ENCODE measurements at places on chromosomes 1 and 21.

DNA sequence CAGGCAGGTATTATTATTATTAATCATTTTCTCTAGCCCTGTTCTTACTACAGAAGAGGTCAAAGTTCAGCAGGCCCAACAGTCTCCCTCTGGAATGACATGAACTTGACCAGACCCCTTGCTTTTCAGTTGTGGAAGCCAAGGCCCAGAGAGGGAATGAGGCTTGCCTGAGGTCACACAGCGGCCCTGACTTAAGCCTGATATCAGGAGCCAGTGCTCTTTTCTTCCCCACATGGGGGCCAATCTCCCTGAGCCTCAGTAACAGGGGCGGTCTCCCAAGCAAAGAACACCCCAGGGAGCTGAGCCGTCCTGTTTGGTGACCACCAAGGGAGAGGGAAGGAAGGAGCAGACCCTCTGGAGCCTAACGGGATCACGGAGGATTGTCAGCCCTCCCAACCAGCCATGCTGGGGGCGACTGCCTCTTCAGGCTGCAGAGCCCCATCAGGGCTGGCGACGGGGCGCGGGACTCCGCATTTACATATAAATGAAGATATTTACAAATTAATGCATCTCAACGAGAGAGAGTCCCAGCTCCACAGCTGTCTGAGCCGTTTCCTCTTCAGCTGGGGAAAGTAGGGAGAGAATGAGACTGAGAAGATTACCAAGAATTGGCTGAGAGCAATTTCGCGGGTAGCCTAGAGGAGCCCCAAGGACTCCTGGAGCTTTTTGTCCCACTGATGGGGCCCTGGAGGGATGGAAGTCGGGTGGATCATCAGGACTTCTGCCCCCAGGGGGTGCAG, 186.1 kb upstream of the KLHDC7A start:
- no peak for DNase-seq

DNA sequence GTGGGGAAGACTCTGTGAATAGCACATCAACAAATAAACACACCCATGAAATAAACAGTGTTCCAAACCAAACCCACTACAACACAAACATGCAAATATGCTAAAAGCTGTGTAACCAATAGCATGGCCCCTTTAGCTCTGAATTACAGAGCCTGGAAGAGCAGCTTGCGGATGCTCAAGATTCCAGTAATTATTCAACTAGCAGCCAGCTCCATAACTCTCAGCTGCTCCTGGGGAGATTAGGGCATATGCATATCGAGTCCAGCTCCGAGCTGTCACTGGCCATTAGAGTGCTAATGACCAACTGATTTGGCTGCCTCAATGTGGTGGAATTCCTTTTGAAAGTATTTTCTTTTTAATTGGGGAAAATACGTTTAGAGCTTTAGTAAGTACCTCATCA, 207.1 kb downstream of the HHAT start:
- DNase-seq, result no peak

GRCh38 chr1:66787641-66788040, 13.4 kb downstream of the INSL5 start:
- no peak for DNase-seq

- no peak for DNase-seq
Measured at GRCh38 chr1:1051127-1051810, 22.8 kb downstream of the RNF223 start.

DNA sequence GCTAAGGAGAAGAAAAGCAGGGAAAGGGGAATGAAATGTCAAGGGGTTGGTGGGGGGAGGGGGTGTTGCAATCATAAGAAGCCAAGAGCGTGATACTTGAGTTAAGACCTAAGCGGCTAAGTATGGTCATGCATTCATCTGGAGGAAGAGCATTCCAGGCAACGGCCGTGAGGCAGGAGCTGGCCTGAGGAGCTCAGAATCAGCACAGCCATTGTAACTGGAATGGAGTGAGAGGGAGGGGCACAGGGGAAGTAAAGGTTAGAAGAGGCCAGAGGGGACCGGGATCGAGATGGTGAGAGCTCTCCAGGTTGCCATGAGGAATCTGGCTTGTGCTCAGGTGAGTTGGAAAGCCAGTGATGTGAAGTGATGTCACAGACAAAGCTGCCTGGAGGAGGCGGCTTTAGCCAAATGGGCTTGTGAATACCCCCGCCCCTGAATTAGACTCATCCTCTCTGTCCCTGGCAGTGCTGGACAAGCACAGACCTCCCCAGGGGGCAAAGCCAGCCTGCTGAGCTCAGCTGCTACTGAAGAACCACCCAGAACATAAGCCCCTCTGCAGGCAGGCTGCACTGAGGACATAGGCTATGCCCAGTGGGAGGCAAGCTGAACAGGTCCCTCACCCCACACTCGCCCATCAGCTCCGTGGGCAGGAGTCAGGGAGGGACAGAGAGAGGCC, 61.1 kb upstream of the LAPTM5 start:
- no peak for DNase-seq

GRCh38 chr1:1160281-1160930, 13.3 kb upstream of the TTLL10 start:
- no peak for DNase-seq

GRCh38 chr21:45139473-45139872, 65.1 kb downstream of the ADARB1 start:
- no peak for DNase-seq

DNA sequence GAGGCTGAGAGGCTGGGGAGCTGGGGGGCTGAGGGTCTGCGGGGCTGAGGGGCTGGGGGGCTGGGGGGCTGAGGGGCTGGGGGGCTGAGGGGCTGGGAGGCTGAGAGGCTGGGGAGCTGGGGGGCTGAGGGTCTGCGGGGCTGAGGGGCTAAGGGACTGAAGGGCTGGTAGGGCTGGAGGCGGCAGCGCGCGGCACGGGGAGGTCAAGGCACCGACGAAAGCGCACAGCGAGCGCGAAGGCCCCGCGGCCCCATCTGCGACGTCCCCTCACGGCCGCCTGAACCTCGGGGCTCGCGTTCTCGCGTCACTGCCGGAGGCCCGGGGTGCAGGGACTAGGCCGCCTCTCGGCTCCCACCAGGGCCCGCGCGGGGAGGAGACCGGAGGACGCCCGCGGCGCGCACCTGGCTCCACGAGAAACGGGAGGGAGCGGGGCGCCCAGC, 356 bp downstream of the INTS11 start:
- DNase-seq, result no peak

DNA sequence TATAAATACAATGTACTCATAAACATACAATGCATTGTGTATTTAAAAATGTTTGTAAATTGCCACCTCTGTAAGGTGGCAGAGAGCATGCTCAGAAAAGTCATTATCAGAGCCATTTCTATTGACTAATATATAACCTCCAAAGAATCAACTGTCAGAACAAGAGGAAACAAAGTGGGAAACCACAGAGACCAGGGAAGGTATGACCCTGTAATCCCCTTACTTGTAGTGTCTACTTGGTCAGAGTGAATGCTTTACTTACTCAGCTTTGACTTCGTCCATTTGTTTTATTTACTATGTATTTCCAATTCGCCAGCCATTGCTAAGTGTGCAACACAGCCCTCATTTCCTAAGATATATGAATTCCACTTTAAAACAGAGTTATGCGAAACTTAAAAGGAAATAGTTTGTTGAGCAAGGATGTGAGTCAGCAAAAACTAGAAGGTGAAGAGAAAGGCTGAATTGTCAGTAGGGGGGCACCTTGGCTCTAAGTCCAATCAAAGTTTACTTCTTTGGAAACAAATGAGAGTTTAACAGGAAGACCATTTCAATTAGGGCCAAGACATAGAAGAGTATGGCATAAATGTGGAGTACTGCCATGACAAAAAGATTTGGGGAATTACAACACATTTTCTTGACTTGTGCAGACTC, 671.7 kb upstream of the PTBP2 start:
- peak; percentile 61 for DNase-seq

DNA sequence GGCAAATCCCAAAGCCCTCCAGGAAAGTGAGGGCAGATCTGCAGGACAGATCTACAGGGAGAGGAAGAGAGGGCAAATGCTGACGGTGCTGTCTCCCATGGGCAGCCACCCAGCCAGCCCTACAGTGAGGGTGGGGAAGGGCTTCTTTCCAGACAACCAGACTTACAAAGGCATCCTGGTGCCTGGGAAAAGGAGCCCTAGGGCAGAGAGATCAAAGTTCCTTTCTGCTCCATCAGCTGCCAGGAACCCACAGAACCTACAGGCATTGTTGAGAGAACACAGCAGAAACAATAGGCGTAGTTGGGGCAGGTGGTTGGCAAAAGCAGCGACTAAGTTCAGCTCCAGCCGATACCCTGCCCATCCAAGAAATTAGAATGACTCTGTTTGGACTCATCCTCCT, 332.4 kb downstream of the KCNH1 start:
- DNase-seq, result no peak

- peak; percentile 78 for DNase-seq
Measured at GRCh38 chr1:202192770-202193613, 607 bp upstream of the LGR6 start.

GRCh38 chr1:45051005-45051772, 39.1 kb downstream of the UROD start:
- DNase-seq, result no peak

DNA sequence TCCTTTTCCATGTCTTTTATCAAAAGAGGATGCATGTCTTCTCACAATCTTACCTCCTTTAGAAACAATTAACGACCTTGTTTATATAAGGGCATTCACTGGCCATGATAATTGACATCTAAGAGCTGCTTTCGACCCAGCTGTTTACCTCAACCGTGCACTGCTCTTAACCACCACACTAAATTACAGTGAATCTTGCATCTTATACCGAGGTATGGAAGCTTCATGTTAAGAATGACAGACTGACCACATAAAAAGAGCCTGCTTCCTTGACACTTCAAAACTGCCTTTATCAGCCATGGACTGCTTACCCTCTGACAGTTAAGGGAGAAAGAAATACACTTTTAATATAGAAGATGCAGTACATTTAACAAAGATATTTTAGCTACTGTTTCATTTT, 301.7 kb upstream of the LYPLAL1 start:
- no peak for DNase-seq

GRCh38 chr1:165316153-165316772, 40.3 kb downstream of the LMX1A start:
- DNase-seq, result no peak

GRCh38 chr1:51288578-51288977, 41.8 kb downstream of the TTC39A start:
- no peak for DNase-seq

DNA sequence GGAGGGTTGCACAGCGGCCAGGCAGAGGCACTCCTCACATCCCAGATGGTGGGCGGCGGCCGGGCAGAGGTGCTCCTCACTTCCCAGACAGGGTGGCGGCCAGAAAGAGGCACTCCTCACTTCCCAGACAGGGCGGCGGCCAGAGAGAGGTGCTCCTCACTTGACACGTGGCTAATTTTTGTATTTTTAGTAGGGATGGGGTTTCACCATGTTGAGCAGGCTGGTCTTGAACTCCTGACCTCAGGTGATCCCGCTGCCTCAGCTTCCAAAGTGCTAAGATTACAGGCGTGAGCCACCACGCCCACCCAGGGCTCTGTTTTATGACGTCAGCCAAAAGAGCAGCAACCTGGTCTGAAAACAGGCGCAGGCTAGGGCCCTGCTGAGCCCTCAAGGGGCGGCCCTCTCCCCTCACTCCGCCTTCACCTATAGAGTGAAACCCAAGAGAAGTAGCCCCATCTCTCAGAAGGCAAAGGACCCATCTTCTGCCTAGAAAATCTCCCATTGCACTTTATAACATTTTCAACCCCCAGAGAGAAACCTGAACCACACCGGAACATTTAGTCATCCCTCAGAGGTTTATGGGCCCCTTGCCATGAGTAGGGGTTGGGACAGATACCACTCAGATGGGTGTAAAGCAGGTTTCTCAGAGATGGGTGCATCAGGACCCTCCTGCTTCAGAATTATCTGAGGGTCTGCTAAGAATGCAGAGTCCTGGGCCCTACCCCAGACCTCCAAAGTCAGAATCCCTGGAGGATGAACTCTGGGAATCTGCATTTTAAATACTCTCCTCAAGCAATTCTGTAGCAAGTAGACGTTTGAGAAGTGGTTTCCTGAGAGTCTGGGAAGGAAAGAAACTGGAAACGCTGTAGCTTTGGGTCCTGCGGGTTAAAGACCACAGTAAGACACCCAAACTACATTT, 40.8 kb downstream of the CDK18 start:
- DNase-seq, result no peak

GRCh38 chr1:9289711-9290485, 2.8 kb upstream of the SPSB1 start:
- peak; percentile 55 for DNase-seq

- DNase-seq, result peak; percentile 28
Measured at GRCh38 chr1:47351305-47351704, 17.7 kb downstream of the CMPK1 start.

GRCh38 chr1:147612366-147612765, 58.0 kb downstream of the ACP6 start:
- DNase-seq, result no peak

DNA sequence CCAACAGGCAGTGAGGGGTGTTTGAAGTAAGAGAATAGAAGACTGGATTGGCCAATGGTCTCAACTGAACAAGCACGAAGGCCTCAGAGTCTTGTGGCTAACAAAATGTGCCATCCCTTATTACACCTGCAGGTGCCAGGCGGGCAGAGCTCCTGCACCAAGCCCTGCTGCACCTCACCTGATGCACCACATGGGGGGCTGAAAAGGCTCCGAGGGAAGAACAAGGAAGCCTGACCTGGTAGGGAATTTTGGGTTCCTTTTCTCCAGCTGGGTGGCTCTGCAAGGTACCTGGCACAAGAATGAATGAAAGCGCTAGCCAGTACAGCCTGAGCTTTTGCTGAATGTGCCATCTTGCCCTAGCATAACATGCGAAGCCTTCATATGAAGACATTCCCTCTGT, 9.7 kb downstream of the HSD3B1 start:
- DNase-seq, result no peak

DNA sequence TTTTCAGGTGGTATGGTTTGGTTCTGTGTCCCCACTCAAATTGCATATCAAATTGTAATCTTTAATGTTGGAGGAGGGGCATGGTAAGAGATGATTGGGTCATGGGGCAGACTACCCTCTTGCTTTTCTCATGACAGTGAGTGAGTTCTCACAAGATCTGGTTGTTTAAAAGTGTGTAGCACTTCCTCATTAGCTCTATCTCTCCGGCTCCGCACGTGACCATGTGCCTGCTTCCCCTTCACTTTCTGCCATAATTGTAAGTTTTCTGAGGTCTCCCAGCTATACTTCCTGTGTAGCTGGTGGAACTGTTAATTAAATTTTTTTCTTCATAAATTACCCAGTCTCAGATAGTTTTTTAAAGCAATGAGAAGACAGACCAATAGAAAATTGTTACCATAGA, 843.2 kb downstream of the AMY1C start:
- DNase-seq, result peak; percentile 1

- DNase-seq, result no peak
Measured at GRCh38 chr21:42799948-42800347, 79.4 kb downstream of the WDR4 start.

DNA sequence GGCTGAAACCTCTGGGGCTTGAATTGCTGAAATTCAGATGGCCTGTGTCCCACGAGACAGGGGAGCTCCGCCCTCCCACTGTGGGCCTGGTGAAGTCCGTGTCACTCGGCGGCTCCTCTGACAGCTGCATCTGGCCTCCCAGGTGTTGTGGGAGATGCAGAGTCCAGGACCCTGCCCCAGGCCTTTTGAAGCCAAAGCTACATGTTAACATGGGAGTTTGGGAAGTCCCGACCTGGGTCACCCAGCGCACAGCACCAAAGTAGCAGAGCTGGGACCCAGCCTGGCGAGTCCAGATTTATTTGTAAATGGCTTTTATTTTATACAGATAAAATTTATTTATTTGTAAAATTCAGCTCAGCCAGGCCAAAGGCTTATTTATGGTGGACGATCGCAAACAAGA, 28.9 kb downstream of the SLC37A1 start:
- no peak for DNase-seq

Data from hematopoietic multipotent progenitor cell treated with erythropoietin and hydrocortisone succinate and interleukin-3 and kit ligand, for 4 days (in vitro differentiated cells).